Stimulated activated CD8-positive, alpha-beta memory T cell treated with anti-CD3 and anti-CD28 coated beads, Interleukin-15, amount 100 ng/mL, for 24 hours (primary cell): ENCODE measurements at places on chromosomes 1 and 21.

DNA sequence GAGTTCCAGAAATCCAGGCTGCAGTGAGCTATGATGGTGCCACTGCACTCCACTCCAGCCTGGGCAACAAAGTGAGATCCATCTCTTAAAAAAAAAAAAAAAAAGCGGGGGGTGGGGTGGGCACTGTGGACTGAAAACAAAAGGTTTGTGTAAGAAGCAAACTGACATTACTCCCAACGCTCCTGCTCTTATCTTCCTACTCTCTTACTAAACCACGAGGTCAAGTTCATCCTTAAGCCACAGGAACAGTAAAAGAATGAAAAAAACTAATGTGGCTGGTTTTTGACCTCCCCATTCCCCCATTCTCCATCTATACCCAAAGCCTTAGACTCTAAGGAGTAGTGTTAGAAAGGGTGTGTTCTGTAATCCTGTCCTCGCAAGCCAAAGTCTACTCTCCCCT lies 30.8 kb downstream of the TFAP2E start:
- no peak for DNase-seq

DNA sequence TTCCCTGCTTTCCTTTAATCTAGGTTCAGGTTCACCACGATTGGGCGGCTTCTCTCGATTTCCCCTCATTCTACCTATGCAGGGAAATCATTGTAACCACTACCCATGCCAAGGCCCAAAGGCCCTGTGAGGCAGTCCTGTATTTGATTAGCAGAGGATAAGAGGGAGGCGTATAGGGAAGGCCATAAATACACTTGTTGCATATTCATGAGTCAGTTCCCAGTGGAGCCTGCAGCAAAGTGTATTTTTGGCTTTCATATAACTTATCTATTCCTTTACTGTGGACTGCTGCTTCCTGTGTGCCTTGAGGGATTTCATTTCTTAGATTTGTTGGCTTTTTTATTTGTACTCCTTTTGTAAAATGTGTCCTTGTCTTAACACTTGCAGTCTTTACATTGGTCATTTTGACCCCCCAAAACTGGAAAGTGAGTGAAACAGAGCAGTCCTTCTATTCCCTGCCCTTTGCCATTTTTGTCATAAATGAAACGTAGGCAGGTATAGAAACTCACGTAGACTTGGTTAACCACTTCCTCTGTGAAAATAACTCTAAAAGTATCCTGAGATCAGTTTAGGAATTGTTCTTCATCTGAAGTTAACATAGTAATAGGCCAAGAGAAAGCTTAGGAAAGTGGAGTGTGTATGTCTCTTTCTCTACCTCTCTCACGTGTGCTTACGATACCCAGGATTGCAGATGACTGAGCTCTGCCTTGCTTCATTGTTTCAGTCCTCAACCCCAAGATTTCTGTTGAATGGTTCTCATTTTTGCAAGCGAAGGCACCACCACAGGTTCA lies 19.6 kb upstream of the KCNQ4 start:
- no peak for DNase-seq

GRCh38 chr1:204094313-204094729 lies 21.4 kb downstream of the SOX13 start:
- DNase-seq, result no peak

DNA sequence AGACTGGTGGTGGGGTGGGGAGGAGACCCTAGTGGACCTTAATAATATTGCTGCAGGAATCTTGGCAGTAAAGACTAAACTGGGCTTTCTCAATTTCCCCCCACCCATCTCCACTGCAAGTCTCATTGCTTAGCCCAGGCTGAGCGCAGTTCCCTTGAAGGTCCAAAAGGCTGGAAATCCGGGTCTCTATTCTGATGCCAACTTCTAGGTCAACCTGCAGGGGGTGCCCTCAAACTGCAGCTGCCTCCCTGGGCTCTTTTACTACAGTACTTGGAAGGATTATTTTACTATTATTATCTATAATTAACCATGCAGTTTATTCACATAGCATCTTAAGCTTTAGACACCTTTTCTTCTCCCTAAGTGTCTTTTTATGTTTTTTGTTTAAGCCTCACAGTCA lies 85.4 kb upstream of the WARS2 start:
- no peak for DNase-seq

DNA sequence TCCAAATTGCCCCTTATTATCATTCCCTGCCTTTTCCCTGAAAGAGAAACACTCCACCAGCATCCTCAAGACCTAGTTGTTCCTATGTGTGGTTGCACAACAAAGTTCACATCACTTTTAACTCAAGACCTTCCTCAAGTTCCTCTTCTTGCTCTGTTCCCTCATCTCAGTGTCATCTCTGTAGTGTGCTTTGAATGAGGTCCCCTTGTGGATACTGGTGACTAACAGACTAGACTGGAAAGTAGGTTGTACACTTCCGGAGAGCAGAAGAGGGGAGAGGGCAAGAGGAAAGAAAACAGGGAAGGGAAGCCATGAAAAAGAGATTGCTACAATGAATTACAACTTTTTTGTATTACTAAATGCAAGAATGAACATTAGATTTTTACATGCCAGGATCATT lies 853.8 kb downstream of the USP25 start:
- DNase-seq, result no peak

GRCh38 chr1:153938996-153939395 lies 7.5 kb downstream of the DENND4B start:
- no peak for DNase-seq

DNA sequence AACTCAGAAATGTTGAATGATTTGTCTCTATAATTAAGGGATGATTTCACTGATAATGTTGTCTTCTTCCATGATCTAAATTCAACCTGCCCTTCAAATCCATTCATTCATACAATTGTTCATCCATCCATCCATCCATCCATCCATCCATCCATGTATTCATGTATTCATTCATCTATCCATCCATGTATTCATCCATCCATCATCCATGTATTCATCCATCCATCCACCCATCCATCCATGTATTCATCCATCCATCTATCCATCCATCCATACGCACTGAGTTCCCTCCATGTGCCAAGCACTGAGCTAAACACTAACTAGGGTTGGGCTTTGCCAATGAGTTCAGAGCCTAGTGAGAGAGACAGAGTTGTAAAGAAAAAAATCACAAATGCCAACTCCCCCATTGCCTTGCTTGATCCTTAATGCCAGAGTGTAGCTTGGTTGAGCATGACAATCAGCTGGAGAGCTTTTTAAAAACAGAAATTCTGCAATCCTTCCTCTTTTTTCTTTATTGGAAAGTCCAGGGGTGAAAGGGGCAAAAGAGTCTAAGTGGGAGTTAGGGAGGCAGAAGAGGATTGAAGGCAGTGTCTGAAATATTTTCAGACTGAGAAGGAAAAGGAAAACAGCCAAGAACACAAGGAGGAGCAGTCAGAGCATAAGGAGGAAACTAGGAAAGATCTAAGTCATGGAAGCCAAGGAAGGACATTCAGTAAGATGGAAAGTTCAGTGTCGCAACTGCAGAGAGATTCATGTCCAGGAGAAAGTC lies 92.4 kb upstream of the ERG start:
- DNase-seq, result no peak

DNA sequence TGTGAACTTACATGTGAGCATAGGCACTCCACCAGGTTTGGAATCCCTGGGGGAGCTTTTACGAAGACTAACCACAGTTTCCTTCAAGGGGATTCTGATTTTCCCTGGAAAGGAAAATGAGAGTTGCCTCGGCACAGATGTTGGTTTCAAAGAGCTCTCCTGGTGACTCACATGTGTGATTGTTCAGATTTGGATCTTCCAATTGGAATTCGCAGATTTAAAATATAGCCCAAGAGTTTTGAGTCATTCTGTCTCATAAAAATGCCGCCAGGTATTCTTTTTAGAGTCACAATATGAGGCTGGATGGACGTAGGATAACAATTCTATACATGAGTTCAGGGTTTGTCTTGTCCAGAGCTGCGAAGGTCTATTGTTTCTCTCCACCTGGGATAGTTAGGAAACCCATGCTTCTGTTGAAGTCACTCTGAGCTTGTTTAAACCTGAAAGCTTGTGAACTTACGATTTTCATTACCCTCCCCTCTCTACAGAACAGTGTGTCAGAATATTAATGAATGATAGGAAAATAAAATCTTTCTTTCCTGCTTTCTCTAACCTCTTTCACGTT lies 64.9 kb downstream of the TGFB2 start:
- DNase-seq, result no peak

DNA sequence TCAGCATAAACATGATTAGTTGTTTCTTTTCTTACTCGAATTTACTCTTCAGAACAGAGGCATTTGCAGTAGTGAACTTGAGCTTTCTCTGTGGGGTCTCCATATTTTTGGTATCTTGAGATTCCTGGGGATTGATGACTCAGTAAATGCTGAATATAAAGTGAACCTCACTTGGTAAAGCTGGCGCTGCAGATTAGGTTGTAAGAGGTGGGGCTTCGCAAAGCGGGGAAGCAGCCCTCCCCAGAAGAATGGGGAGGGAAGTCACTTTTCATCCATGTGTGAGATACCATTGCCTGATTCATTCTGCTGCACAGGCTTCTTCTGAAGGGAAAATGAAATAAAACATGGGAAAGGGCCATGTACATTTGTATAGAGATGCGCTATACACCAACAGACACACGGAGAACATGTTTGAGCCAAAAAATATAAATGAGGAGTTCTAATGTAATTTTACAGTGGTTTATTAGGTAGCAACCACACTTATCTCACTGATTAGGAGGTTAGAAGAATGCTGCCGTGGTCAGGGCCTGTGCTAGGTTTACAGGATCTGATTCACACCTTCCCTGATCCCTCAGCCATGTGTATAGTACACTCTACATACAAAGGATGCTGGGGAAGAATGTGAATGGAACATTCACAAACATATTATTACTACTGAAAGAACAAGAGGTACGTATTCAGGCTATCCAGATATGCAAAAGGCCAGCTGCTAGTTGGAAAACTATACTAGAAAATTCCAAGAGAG lies 63.5 kb downstream of the DNTTIP2 start:
- no peak for DNase-seq

DNA sequence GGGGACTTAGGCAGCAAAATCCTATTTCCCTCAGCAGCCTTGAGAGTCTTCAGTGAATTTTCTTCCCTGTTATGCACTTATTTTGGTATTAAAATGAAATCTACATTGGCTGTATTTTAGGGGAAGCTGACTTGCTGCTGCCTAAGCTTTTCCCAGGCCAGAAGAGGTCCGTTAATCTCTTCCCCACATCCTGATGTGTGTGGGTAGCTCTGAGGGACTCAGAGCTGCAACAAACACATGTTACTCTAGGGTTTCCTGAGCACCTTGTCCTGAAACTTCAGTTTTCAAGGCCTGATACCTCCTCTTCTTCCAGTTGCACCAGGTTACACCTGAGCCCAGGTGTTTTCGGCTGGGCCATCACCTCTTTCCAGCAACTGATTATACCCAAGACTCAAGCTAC lies 51.5 kb downstream of the SYT6 start:
- no peak for DNase-seq
